ENCODE measurements at places on chromosomes 1 and 21.
A peak's percentile ranks its signal among the peaks of the same experiment; 100 is the strongest.

DNA sequence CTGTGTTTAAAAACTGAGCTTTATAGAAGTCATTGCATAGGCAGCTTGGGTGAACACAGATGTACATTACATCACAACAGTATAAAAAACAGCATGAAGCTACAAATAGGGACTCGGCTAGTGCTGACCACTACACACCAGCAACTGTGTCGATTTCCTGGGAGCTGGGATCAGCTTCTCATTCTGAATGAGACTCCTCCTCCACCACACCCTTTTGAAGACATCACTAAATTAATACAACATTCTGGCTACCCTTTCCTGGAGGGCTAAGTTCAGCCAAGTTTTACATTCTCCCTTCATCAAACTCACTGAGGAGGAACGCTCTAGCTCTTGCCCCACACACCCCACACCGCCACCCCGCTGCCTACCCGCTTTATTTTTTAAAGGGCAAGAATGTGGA is 102.7 kb downstream of the ERG start:
- no peak for DNase-seq

DNA sequence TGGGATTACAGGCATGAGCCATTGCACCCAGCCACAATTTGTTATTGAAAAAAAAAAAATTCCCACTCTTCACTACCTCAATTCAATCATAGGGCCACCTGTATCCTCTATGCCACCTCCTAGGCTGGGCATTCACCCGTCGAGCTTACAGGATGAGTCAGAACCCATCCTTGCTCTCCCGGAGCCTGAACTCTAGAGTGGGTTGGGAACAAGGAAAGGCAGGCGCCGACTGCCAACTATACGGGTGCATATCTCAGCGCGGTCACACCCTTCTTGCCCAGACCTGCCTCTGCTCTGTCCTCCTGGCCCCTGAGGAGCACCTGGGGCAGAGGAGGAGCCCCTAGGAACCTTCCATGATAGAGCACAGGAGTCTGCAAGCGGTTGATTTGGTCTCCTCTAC is 21.4 kb upstream of the LBR start:
- no peak for DNase-seq

DNA sequence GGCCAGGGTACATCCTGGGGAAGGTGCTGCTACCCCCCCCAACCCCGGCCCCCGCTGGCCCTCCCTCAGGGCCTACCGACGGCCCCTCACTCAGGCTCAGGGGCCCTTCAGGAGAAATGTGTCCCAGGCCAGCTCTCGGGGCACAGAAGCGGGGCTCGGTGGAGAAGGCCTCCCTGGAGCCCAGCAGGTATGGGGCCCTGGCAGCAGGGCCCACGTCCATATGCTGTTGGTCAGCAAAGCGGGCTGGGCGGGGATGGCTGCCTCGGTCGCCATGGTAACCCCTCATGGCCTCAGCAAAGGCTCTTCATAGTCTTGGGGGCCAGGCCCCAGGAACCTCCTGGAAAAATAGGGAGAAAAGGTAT is 24.4 kb downstream of the DLGAP3 start:
- DNase-seq, result no peak

- DNase-seq, result peak; percentile 29
Observed at GRCh38 chr1:62528015-62528414, 69.3 kb upstream of the ANGPTL3 start.

DNA sequence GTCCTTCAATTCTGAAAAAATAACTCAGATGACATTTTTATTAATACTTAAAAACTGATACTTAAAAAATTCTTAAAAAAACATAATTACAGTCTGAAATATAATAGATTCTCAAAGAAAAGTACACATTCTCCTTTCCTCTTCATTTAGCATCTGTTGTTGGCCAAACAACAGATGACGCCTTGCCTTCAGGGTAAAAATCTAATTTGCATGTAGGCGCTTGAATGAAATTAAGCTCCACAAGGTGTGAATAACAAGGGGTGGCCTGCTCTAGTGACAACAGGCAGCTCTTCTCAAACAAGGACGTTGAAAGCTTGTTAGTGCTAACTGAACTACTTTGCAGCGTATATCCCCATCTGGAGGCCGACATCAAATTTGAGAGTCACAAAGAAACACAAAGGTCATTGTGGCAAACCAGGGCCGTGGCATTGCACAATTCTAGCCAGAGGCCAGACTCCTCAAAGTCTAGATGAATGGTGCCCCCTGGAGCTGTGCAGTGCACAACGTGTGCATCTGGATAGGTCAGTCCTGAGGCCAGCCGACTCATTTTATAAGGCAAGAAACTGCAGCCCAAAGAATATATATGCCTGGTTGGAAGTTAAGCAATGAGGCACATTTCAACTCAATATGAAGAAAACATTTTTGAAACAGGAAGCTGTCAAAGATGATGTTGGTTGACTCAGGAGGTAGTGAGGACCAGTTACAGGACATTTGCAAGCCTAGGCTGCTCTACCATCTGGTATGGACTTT is 459.2 kb upstream of the RUNX1 start:
- DNase-seq, result no peak

DNA sequence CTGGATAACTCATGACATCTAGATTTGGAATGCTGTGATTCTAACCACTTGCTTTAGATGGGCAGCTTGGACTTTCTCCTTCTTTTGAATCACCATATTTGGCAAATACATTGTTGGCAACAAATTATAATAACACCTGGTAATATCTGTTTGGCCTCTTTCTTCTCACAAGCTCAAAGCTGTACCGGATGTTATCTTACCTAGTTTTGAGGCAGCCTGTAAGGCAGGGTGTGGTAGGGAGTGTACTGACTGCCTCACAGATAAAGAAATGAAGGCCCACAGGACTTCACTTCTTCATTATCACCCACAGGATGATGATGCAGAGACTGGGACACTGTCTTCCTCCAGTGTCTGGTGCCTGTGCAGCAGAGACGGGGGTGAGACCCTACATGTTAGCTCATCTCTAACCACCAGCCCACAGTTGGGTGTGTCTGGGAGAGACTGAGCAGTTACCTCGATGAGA is 28.5 kb downstream of the TUFT1 start:
- DNase-seq, result no peak

GRCh38 chr1:110890474-110891196 is 17.7 kb downstream of the CD53 start:
- DNase-seq, result no peak

GRCh38 chr1:3763351-3764125 is 9.0 kb upstream of the SMIM1 start:
- no peak for DNase-seq

DNA sequence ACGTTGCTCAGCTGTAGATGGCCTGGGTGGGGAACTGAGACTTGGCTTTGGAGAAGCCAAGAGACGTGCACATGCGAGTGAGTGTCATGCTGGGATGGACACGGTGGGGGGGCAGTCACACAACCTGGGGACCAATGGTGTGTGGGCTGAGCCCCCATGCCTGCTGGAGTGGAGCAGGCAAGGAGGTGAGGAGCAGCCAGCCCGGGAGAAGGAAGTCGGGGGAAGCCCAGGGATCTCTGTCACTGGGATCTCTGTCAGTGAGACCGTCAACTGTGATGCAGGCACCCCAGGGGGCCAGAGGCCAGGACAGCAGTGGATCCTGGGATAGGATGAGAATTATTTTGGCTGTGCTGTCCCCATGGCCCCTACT is 11.0 kb upstream of the ZNF669 start:
- no peak for DNase-seq

DNA sequence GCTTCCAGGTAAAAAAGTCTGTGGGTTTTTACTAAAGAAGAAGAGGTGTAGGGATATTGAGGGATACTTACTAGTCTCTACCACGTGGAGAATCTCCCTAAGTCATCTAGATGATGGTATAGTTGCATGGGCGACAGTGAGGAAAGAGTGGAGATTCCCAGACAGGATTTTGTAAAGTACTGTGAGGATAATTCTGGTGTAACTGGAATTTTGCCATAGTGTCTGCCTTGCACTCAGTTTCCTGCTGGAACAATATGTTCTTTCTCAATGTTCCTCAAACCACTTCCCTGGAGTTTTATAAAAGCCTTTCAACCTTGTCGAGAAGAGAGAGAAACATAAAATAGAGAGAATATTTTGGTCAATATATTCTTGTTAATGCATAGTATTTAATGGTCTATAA is 95.1 kb upstream of the WLS start:
- no peak for DNase-seq

DNA sequence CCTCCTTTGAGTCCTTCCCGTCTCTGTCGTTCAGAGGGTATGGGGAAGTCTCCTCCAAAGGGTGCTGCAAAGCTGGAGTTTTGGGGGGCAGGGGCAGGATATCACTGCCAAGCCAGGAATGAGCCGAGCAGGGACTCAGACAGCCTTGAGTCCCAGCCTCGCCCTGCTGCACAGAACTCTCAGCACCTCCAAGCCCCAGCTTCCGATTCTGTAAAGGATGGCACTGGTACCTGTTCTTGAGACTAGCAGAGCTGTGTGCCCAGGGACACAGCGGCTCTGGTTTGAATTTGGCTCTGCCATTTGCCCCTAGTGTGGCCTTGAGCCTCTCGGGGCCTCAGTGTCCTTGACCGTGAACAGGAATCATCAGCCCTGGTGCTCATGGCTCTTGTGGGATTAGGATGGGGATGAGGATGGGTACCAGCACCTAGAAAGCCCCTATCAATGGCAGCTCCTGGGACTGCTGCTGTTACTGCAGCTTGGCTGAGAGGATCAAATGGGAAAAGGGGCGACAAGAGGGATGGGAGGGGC is 1.5 kb upstream of the FBLIM1 start:
- DNase-seq, result no peak

DNA sequence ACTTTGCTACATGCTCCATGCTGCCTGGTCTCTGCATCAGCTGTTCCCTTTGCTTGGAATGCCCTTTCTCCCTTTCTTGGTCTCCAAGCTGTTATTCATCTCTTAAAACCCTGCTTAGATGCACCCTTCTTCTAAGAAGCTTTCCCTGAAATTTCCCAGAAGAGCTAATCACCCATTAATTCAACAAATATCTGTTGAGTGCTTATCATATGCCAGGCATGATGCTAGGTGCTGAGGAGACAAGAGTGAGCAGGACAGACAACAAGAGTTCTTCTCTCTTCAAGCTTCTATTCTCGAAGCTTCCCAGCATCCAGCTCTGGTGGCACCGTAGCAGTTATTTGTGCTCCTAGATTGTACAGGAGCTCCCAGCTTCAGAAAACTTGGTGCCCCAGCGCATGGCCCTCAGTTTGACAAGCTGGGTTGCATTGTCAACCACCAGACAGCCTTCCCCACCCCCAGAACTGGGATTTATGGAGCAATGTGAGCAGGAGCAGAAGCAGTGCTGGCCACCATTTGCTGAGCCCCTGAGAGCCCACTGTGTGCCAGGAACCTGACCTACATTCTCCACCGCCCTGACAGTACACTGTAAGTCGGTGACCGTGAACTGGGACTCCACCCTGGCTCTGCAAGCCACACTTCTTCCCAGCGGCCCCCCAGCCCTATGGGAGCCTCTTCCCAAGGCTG is 68.0 kb upstream of the ACOT11 start:
- no peak for DNase-seq

GRCh38 chr21:45253180-45253579 is 34.5 kb downstream of the POFUT2 start:
- DNase-seq, result no peak

GRCh38 chr1:149896575-149896974 is 2.8 kb upstream of the BOLA1 start:
- no peak for DNase-seq

- no peak for DNase-seq
Observed at GRCh38 chr21:43953021-43953420, 59.1 kb upstream of the TRAPPC10 start.

DNA sequence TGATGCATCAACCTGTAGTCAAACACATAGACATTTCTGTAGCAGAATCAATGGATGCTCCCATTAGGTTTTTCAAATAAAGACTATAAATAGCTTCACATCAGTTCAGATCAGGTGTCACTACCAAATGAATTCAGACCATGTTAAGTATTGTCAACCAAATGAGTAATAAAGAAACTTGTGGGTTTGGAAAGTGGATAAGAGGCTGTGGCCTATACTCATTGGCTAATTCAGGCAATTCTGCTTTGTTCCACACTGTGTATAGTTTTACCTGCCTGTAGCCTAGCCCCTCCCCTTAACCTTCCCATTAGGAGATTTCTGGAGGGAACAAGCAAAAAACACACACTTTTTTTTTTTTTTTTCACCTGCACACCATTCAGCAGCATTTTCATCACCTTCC is 321.2 kb downstream of the HLX start:
- no peak for DNase-seq

DNA sequence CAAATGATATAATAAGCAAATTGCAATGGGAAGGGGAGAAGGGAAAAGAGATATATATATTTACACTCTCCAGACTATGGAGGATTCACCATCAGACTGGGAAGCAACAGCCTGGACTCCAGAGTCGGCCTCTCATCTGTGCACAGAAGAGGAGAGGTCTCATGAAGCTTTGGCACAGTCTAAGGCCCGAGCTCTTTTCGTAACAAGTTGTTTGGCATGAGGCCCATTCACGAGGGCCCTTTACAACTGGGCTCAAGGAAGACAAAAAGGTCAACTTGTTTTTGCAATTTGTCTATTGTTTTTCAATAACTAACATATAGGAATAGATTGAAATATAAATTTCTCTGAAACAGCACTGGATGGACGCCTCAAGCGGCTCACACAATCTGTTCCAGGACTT is 66.7 kb upstream of the AJAP1 start:
- DNase-seq, result no peak

- DNase-seq, result no peak
Observed at GRCh38 chr1:185719021-185719420, 15.2 kb upstream of the HMCN1 start.
